ENCODE measurements at places on chromosomes 16 and 17. TPM values are rescaled to one million over a fixed set of nuclear protein-coding genes. Genes with fewer than 3 reads are reported as not detected.

KRT26 gene
- not detected for total RNA-seq

RASD1 gene
- total RNA-seq = 6.8 TPM

SLC5A10 gene
- not detected for total RNA-seq

AOC2 gene
- total RNA-seq = 1.3 TPM

ZCCHC14 gene
- total RNA-seq = 21.9 TPM

NEUROD2 gene
- total RNA-seq = 2.5 TPM

NPIPB6 gene
- 2.5 TPM for total RNA-seq

ZG16B gene
- 0.59 TPM for total RNA-seq

CDH16 gene
- not detected for total RNA-seq

TLCD2 gene
- 2.1 TPM for total RNA-seq

PSMD7 gene
- 76.0 TPM for total RNA-seq

RHBDL3 gene
- 8.9 TPM for total RNA-seq

VASN gene
- 19.6 TPM for total RNA-seq

EXOC7 gene
- total RNA-seq = 172 TPM

CDR2 gene
- total RNA-seq = 22.2 TPM

ANKRD40CL gene
- not detected for total RNA-seq

CCL7 gene
- not detected for total RNA-seq

KRTAP1-5 gene
- total RNA-seq = not detected

TBC1D28 gene
- not detected for total RNA-seq

COPZ2 gene
- 137 TPM for total RNA-seq

MYH13 gene
- not detected for total RNA-seq

EFCAB5 gene
- 2.1 TPM for total RNA-seq
